D341Med (cell line): ENCODE measurements at places on chromosomes 7 and 10.

DNA sequence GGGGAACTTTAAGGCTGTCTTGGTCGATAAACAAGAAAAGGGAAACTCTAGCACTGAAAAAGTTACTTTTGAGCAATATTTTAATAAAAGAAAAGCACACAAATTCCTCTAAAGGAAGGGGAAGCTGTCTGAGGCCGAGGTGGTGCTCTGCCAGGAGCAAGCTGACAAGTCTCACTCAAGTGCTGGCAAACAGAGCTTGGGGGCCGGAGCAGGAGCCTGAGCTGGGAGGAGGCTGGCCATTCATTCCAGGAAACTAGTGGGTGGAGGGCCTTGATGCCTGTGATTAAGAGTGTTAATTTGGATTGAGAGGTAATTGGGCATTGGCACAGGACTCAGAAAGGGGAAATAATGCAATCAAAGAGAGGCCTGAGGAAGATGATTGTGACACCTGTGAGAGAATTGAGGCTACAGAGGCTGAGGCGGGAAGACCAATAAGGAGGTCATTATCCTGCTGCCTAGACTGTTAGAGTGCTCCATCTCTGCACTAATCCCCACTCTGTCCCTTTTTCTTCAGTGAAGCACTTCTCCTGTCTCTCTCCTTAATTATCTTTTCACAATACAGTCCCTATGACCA, 154.9 kb upstream of the COL1A2 start:
- no peak for DNase-seq

DNA sequence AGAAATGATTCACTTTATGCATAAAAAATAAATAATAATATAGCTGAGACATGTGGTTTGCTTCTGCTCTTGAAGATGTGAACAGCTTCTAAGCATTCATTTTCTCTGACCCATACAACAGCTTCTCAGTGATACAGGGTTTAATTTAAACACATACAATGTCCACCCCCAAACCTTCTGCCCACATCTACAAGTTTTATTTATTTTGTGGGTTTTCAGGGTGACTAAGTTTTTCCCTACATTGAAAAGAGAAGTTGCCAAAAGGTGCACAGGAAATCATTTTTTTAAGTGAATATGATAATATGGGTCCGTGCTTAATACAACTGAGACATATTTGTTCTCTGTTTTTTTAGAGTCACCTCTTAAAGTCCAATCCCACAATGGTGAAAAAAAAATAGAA, 17.2 kb downstream of the INHBA start:
- DNase-seq: no peak

DNA sequence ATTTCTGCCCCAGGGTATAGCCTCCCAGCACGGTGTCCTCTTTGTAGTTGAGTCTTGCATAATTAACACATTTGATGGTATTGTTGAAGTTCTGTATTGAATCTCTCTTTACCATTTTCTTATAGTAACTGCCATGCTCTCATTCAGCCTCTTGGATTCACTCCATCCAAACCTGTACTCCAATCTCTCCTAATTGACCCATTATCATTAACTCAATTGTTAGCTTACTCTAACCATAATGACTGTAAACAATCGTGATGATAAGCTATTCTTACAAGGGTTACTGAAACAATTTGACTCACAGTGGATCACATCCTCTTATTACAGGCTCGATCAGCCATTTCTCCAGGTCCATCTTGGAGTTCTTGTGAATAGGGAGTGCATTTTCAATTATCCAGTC, 191.9 kb upstream of the AGK start:
- no peak for DNase-seq

GRCh38 chr7:132381742-132382472, 194.4 kb downstream of the PLXNA4 start:
- no peak for DNase-seq

DNA sequence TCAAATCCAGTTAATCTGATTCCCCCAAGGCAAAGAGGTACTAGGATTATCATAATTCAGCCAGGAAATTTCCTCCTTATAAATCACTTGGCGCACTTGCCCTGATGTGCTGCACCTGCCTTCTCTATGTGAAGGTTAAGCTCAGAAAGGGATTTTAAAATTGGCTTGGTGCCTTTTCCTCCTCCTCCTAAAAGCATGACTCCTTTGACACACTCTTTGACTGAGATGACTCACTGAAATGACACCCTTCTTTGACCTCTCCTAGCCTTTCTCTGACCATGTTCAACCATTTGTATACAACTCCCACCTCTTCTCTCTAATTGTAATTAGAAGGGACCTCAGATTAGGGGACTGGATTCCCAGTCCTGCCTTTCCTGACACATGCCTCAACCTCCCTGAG, 46.5 kb downstream of the ABLIM1 start:
- DNase-seq: no peak

GRCh38 chr7:140232957-140233917, 56.5 kb upstream of the KDM7A start:
- no peak for DNase-seq

- DNase-seq: peak; percentile 92
These were observed 17.6 kb downstream of the PODXL start for GRCh38 chr7:131538813-131539179.

- DNase-seq: no peak
These were observed 91.0 kb downstream of the MYL10 start for GRCh38 chr7:101537935-101538595.

DNA sequence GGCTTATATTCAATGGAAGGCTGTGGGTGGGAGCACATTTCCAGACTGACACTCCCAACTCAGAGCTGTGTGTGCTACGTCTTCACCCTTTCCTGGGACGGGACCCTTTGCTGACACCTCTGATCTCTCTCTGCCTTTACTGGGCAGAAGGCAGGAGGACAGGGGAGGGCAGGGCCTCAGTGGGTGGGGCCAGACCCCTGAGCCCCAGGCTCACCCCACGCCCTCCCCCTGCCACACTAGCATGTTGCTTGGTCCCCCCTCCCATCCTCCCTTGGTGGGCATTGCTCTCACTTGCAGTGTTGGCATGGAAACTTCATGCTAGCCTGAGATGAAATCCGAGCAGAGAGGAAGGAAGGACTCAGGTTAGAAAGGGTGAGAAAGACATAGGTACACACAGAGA, 18.4 kb downstream of the TMEM273 start:
- peak; percentile 18 for DNase-seq

GRCh38 chr7:124956160-124956559, 26.5 kb upstream of the POT1 start:
- no peak for DNase-seq

DNA sequence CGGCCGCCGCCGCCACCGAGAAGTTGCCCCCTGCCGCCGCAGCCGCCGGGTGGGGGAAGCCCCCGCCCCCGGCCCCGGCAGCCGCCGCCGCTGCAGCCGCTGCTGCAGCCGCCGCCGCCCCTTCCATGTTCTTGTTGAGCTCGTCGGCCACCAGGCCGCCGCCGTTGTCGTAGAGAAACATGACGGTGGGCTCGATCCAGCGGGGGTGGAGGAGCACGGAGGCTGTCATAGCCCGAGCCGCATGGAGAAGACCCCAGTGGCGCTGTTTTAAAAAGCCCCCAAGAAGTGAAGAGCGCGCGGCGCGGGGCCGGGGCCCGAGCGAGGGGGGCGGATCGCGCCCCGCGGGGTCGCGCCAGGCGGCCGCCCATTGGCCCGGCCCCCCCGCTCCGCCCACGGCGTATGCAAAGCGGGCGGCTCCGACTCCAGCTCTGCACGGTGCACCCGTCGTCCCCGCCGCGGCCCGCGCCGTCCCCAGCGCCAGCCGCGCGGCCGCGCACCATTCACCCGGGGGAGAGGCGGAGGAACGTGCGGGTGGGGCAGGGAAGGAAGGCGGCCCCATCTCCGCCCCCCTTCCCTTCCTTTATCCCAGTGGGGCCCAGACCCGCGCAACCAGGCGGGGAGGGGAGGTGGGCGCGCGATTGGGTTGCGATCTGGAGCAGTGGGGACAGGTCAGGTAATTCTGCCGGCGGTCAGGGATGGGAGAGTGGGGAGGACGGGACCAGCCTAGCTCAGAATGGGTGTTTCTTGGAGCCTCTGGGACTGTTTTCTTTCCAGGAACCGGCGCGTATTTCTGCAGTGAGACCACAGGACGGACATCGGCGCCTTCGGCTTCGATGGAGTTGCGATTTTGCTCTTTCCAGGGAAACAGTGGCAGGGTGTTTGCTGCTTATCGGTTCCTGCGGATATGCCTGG, at the start of gene HOXA13:
HOXA13 (minus strand) TSS at position 243 of the 912 bp plus-strand sequence; CDS start at position 229, 14 bp downstream.
- peak; percentile 88 for DNase-seq

DNA sequence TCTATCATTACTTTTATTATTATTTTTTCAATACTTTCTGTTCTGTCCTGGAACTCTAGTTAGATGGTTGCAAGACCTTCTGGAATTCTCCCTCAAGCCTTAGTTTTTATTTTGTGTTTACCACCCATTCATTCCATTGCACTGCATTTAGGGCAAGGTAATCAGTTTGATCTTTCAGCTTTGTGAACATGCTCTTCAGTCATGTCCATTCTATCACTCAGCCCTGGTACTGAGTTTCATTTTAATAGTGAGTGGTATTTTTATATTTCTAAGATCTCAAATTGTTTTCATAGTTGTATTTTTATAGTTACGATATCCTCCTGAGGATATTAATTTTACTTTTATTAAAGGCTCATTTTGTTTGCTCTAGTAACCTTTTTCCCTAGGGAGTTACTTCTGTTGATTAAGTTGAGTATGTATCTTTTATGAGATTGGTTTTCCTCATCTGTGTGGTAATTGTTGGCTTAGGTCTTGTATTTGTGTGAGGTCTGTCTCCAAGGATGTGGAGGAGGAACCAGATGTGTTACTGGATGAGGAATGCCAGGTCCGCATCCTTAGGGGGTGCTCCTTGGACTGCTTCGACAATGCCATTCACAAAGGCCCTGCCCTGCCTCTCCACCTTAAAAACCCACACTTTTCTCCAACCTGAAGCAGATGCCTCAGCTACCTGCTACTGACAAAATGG, 46.7 kb upstream of the RAB18 start:
- DNase-seq: no peak

- no peak for DNase-seq
These were observed 282.2 kb downstream of the NEBL start for GRCh38 chr10:20614911-20615310.

DNA sequence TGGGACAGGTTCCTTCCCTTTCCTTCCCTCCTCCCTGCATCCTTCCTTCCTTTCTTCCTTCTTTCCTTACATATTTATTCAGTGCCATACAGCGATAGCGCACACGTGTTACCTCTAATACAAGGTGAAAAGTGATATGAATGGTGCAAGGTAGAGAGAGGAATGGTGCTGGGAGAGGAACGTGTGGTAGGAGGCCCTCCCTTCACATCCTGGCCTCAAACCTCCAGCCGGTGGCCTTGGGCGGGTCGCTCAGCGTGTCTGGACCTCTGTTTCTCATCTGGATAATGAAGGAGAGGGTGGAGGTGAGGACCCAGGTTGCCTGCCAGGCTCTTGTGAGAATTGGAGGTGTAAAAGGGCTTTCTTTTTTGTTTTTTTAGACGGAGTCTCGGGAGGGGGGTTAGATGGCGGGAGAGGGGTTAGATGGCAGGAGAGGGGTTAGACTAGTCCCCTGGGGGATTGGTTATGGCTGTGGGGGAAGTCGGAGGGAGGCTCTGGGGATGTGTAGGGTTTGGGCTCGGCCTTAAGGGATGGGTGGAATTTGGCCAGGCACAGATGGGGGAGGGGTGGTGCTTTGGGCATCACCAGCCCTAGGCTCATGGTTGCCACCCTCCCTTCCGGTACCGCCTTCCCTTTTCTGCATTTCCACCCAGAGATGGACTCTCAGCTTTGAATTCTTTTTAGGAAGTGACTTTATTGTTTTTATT, 14.9 kb downstream of the CHST3 start:
- no peak for DNase-seq

DNA sequence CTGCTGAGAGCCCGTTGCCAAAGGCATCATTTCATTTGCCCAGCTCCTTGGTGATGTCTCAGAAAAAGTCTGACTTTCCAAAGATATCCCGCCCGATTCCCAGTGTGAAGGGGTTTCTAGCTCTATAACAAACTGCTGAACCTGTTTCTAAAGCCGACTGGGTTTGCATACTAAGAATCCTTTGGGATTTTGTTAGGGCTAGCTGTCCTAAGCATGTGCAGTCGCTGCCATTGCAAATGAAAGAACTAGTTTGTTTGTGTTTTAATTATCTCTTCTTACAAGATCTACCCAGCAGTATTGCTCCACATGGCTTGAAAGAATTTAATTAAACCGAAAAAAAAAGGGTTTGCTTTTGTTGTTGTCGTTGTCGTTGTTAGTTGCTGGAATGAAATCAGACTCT, 476.6 kb downstream of the GATA3 start:
- no peak for DNase-seq

- no peak for DNase-seq
These were observed 99.7 kb upstream of the NOBOX start for GRCh38 chr7:144503215-144503614.

DNA sequence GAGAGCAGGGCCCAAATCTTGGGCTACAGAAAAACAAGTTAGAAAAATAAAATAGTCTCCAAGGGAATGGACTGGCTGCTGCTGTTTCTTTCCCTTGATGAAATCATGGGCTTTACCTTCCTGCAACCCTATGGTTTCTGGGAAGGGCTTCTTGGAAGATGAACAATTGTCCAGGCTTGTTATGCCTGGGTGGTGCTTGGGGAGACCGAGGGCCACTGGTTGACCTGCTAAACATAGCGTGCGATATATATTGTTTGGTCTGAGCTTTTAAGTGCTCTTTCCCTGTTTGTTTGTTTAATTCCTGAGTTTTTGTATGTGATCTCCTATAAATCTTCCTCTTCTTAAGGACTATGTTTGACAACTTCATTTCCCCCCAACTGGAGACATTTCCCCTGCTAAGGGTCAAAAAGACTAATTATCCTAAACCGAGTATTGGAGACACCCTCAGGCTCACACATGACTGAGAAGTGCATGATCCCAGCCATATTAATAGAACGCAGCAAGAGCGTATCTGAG, 37.9 kb downstream of the SLC25A28 start:
- no peak for DNase-seq
